ENCODE measurements at places on chromosomes 12 and 14.

DNA sequence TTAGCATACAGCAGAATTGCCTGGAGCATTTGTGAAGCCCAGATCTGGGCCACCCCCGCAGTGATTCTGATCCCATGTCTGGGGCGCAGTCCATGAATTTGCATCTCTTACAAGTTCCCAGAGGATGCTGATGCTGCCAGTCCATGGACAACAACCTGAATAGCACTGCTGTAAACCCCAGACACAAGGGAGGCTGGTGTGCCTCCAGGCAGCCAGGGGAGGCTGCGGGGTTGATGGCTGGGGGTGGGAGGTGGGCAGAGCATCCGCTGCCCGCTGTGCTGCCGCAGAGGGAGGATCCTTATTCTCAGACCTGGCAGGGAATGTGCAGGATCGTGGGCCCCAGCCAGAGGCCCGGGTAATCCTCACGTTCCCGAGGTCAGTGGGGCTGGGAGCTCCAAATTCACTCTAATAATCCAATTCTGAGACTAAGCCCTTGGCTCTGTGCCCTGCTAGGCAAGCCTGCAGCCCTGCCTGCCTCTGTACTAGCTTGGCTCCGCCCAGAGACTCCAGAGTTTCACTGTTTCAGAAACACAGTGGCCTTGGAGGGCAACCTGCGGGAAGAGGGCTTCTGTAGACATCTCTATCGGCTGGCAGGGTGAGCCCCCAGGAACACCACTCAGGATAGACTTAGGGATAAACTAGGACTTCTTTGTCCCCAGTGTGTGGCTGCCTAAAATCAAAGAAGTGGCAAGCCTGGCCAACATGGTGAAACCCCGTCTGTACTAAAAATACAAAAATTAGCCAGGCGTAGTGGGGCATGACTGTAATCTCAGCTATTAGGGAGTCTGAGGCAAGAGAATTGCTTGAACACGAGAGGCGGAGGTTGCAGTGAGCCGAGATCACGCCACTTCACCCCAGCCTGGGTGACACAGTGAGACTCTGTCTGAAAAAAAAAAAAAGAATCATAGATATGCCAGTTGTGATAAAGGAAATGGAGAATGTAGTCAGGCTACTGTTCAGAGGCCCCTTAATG is 17.8 kb upstream of the MLEC start:
- DNase-seq = peak; percentile 57

GRCh38 chr12:24244801-24245200 is 295.3 kb upstream of the SOX5 start:
- no peak for DNase-seq

- DNase-seq = no peak
Measured at GRCh38 chr14:73744874-73745529, 30.8 kb upstream of the PNMA1 start.

- no peak for DNase-seq
Measured at GRCh38 chr12:108612788-108613282, 15.0 kb upstream of the TMEM119 start.

- no peak for DNase-seq
Measured at GRCh38 chr12:110622582-110622981, 8.7 kb downstream of the TCTN1 start.
